ENCODE measurements at places on chromosomes 2 and 18.

- no peak for DNase-seq
Observed at GRCh38 chr18:26765498-26765897, 100.0 kb downstream of the AQP4 start.

DNA sequence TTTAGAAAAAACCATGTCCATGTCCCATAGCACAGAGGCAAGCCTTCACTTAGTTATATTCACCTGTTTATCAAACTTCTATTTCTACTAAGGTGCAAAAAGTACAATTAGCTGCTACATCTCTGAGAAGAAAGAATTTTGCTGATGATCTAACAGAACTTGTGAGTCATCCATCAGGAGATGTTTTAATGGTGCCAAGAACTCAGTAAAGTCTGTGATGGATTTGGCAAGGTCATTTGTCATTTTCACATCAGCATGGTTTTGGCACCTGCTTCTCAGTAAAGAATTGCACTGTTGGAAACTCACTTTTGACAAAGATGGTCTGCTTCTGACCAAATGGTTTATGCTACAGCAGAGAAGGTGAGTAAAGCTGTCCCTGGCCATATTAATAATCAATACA, 195.7 kb upstream of the TMEFF2 start:
- DNase-seq: no peak

DNA sequence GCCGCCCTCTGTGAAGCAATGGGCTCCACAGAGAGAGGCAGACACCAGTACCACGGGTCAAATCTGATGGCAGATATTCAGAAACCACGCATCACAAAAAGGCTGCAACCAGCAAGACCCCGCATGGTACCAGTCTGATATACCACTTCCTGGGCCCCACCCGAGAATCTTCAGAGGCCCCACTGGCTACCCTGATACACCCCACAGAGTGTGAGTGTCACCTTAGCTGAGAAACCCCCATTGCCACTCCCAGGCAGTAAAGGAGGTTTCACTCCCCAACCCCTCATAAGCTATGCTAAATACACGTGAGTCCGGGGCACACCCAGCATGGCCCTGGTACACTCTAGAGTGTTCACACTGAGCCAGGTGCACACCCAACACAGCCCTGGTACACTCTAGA, 160.0 kb downstream of the EIPR1 start:
- DNase-seq: no peak

- DNase-seq: no peak
Observed at GRCh38 chr18:36811430-36811829, 17.4 kb downstream of the TPGS2 start.

GRCh38 chr2:233079953-233080835, 20.1 kb downstream of the INPP5D start:
- DNase-seq: no peak

DNA sequence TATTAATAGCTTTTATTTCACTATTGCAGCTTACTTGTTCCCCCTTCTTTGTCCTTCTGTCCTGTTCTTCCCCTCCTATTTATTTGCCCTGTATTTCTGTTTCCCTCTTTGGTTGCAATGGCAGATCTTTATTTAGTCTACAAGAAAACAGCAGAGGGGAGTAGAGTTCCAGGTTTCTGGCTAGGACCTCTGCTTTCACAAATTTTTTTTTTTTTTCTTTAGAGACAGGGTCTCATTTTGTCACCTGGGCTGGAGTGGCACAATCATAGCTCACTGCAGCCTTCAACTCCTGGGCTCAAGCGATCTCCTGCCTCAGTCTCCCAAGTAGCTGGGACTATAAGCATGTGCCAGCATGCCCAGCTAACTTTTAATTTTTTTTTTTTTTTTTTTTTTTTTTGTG, 188.1 kb upstream of the SPRED2 start:
- no peak for DNase-seq

GRCh38 chr2:55885127-55885943, 38.2 kb downstream of the EFEMP1 start:
- no peak for DNase-seq

DNA sequence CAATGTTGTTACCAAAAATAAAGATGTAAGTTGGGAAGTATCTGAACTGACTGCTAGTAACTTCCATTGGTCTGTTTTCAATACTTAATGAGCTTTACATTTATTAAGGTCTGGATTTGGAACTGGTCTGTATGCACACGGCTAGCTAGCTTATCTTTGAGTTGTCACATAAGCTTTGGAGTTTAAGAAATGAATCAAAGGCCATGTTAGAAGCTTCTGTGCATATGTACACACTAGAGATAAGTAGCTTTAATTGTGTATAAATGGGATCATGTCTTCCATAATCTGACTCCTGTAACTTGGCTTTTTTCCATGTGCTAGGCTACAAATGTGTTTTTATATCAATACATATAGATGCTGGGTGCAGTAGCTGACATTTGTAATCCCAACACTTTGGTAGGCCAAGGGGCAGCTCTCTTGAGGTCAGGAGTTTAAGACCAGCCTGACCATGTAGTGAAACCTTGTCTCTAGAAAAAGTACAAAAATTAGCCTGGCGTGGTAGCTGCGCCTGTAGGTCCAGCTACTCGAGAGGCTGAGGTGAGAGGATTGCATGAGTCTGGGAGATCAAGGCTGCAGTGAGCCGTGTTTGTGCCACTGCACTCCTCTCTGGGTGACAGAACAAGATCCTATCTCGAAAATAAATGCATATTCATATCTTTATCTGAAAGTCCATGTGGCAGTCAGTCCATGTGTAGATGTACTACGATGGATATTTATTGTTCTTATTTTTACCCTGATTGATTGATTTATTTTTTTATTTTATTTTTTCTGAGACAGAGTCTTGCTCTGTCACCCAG, 27.2 kb downstream of the ATIC start:
- DNase-seq: no peak

- DNase-seq: no peak
Observed at GRCh38 chr2:68103030-68103708, 40.4 kb upstream of the C1D start.

DNA sequence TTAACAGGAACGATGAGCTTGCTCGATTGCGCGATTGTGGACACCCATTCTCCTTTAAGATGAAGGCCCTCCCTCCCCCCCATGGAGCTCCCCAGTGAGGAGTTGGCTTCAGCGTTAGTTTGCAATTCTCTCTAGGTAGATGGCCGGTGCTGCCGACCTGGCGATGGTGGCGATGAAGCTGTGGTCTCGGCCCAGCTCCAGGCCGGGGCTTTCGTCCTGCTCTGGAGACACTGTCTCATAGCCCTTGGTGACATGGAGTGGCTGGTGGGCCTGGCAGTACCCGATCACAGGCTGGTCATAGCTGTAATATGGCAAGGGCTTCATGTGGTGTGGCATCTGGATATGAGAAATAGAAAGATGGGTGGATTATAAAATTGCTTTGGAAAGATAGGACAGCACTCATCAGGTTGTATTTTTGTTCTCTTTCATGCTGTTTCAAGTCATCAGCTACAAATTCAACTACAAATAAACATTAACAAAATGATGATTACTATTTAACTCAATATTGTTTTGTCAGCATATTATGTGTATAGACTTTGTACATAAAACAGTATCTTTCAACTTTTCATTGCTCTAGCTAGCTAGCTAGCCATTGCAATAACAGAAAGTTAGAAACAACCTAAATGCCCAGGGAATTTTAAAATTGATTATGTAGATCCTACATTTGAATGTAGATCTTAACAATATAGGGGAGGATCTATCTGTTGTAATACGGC, 773.4 kb downstream of the LRRTM4 start:
- DNase-seq: no peak

DNA sequence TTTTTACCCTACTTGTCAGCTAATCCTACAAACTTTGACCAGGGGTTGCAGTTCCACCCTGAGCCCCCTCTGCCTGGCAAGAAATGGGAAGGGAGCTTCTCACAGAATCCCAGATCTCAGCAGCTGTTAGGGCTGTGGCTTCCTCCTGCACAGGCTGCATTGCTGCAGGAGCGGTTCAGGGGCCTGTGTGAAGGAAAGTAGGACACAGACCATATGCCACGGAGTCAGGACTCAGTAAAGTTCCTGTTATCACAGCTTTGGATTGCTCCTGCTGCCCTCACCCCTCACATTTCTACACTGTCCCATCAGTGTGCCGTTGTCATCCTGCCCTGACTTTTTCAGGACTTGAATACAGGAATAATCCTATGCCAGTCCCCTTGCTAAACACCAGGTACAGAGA, 62.8 kb upstream of the SP3 start:
- DNase-seq: no peak

DNA sequence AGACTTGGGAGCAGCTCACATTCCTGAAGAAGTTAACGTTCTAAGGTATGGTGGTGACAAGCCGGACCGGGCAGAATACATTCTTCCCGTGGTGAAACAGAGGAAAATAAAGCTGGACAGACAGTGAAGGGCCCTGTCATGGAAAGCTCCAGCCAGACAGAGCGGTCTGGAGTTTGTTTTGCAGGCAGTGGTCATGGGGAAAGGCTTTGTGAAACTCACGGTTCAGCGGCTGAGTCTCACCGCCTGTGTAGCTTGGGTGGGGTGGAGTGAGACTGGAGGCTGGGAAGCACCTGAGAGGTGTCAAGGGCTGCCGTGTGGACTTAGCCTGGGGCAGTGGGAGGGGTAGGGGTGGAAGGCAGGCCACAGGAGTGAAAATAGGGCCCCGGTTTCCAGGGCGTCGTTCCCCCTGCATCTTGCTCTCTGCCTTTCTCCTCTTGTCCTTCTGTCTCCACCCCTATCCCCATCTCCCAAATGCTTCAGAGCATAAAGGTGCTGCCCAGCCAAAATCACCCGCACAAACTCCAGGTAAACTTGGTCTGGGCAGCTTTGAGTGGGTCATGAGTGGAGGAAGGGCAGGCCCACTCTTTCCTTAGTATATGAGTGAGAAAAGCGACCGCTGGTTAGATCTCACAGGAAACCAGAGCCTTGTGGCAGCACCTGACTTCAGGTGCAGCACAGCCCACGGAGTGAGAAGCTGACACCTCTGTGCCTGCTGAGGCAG, 11.4 kb upstream of the SLC20A1 start:
- DNase-seq: no peak

- DNase-seq: no peak
Observed at GRCh38 chr18:73724958-73725357, 422.7 kb downstream of the FBXO15 start.

- no peak for DNase-seq
Observed at GRCh38 chr2:45469314-45470099, 141.6 kb downstream of the SRBD1 start.

DNA sequence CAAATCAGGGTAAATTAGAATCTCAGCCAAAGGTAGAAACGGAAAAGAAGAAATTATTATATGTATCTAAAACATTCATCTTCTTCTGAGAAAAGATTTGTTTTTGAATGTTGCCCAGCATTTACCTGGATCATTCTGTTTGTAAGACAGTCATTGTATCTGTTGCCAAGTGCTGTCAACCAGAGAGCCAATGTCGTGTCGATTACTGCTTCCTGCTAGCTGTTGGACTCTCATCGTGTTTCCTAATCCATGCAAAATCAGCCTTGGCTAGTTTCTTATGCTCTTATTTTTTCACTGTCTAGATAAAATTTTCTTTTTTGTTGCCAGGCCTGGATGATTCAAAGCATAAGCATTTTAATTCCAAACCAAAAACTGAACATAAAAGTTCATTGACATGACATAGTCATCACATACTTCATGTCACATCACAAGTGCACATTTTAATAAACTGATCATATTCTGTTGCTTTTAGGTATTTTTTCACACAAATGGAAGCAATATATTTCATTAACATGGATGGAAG, 202.3 kb downstream of the KCNH7 start:
- DNase-seq: no peak

DNA sequence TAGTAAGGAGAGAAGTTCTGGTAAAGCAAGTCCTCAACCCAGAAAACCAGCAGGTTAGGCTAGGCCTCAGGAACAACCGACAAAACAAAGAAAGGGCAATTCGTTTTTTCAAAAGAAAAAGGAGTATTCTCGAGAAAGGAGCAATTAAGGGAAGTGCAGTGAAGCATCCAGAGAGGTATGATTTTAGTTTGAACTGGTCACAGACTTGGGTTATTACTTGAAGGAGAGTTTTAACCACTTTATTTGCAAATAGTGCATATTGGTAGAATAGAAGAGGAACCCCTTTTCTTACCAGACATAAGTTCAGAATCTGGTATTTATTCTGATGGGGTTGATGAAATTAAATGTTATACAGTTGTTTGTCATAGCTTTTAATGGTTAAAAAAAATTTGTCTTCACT, 110.0 kb upstream of the GCFC2 start:
- DNase-seq: no peak

GRCh38 chr2:136117909-136118818, at the start of gene CXCR4:
CXCR4 (minus strand) TSS chr2:136118149; CDS start chr2:136118060, 89 bp downstream.
- peak; percentile 87 for DNase-seq

DNA sequence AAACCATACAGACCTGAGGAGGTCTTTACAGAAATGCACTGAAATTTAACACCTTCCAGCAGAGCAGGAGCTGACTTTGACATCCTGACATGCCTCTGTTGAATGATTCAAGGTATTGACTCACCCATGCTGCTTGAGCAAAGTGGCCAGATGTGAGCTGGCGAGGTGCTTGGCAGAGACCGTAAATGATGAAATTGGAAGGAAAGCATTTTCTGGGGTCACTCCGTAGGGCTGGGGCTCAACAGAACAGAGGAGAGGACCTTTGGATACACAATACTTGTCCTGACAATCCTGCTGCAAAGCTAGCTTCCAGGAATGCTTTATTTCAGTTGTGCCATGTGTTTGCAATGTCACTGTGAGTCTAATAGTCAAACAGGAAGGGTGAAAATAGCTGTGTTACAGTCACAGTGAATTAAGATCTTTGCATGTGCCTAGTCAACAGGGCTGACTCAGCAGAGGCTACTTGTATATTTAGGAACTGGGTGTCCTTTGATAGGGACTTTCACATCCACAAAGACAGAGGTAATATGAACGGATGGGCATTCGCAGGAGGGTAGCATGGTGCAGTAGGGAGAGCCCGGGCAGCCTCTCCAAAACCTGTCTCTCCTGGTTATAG, 31.6 kb upstream of the NCK2 start:
- DNase-seq: no peak

- DNase-seq: no peak
Observed at GRCh38 chr2:231397928-231398294, 2.4 kb downstream of the B3GNT7 start.

- DNase-seq: no peak
Observed at GRCh38 chr18:79644666-79645057, 34.9 kb upstream of the CTDP1 start.

DNA sequence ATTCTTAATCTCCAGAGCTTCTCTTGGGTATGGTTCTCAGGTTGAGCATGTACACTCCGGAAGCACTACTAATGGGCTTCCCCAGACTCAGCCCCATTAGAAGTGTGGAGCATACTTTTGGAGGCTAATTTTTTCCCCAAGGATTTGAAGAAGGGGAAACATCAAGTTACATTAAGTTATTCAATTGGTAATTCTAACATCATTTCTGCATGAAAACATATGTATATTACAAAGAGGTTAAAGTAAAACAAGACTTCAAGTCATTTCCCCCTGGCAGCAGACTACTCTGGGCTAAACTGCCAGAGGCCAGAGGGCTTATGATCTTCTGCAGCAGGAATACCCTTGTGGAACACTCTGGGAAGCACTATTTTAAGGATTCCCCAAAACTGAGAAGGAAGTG, 227.7 kb upstream of the STK17B start:
- no peak for DNase-seq

- no peak for DNase-seq
Observed at GRCh38 chr18:56161566-56162260, 476.7 kb downstream of the TXNL1 start.

GRCh38 chr2:224284134-224284946, 117.6 kb downstream of the FAM124B start:
- DNase-seq: no peak

Measured in stimulated activated CD4-positive, alpha-beta T cell treated with anti-CD3 and anti-CD28 coated beads, Interleukin-1b, Interleukin-23, amount 100 ng/mL, for 1 hour (primary cell).